ENCODE measurements at places on chromosomes 1 and 21.
A peak's percentile ranks its signal among the peaks of the same experiment; 100 is the strongest.

DNA sequence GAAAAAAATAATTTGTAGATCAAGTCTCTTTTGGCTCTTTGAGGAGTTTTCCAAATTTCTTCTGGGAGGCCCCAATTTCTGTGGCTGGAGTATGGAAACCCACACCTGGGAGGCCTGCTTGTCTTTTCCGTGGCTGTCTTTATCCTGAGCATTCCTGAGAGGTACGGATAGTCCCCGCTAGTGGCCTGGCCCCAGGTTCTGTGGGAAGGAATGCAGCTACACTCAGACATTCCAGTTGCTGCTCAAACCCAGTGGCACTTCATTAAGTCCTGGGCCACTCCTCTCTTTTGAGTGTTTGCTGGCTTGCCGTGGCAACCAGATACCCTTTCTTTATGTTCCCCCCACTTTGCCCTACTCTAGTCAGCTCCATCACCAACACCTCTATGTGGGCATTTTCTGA lies 310.4 kb downstream of the ASTN1 start:
- H3K4me3 ChIP-seq: no peak overlapping the region
- H3K27ac ChIP-seq: no peak overlapping the region
- H3K27me3 ChIP-seq: no peaks in the 10 kb centered on the region
- no peak for DNase-seq
- H3K36me3 ChIP-seq: no peaks in the 10 kb centered on the region
- no peaks in the 10 kb centered on the region for H3K4me1 ChIP-seq

- no peaks in the 10 kb centered on the region for H3K36me3 ChIP-seq
- no peak for DNase-seq
- H3K4me1 ChIP-seq: peaks cover 2% of the 10 kb centered on the region
- no peaks in the 10 kb centered on the region for H3K27me3 ChIP-seq
- H3K27ac ChIP-seq: no peak overlapping the region
- no peak overlapping the region for H3K4me3 ChIP-seq
These were observed 101.0 kb downstream of the AJAP1 start for GRCh38 chr1:4755301-4755845.

DNA sequence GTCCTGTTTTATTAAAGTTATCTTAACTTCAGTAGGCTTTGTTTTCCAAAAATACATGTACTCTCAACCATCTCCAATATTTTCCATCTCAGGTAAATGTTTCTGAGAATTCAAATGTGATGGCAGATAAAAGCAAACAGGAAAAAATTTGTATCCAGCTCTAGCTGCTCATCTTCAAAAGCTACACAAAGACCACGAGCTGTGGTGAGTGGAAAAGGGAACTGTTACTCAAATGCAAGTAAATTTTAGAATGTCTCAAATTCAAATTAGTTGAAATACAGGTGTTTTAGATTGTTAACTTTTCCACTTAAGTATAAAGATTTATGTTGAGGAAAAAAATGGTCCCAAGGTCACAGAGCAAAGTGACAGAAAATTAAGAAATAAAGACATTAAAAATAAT lies 216.0 kb downstream of the SLC45A1 start:
- no peaks in the 10 kb centered on the region for H3K36me3 ChIP-seq
- no peaks in the 10 kb centered on the region for H3K4me1 ChIP-seq
- H3K27me3 ChIP-seq: no peaks in the 10 kb centered on the region
- H3K27ac ChIP-seq: no peak overlapping the region
- no peak overlapping the region for H3K4me3 ChIP-seq

DNA sequence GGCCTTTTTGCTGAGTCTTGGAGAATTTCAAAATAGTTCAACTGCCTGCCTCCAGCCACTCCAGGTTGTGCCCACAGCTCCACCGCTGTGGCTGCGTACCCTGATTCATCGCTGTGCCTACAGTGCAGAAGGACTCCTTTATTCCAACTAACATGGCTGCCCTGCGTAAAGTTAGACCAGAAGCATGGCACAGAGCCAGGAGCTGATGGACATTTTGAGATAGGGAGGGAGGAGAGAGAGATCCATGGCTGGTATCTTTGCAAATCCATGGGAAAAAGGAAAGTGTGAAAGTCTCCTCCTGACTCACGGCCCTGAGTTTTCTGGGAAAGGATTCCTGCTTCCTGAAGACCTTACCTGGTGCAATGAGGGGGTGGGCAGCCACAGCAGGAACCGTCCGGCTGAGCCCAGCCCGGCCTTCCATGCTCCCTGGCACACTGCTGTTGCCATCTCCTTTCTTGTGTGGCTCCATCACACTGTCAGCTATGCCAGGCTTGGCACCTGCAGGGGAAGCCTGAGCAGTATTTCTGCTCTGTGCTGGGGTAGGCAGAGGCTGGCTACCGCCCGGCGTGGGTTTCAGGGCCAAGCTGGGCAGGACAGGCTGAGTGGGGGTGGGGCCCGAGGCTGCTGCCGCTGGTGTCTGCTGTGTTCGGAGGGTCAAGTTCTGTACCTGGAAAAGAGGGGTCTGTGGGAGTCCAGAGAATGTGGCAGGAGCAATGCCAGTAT lies 46.0 kb upstream of the A3GALT2 start:
- H3K4me3 ChIP-seq: no peak overlapping the region
- no peak for DNase-seq
- peaks cover 54% of the 10 kb centered on the region for H3K36me3 ChIP-seq

DNA sequence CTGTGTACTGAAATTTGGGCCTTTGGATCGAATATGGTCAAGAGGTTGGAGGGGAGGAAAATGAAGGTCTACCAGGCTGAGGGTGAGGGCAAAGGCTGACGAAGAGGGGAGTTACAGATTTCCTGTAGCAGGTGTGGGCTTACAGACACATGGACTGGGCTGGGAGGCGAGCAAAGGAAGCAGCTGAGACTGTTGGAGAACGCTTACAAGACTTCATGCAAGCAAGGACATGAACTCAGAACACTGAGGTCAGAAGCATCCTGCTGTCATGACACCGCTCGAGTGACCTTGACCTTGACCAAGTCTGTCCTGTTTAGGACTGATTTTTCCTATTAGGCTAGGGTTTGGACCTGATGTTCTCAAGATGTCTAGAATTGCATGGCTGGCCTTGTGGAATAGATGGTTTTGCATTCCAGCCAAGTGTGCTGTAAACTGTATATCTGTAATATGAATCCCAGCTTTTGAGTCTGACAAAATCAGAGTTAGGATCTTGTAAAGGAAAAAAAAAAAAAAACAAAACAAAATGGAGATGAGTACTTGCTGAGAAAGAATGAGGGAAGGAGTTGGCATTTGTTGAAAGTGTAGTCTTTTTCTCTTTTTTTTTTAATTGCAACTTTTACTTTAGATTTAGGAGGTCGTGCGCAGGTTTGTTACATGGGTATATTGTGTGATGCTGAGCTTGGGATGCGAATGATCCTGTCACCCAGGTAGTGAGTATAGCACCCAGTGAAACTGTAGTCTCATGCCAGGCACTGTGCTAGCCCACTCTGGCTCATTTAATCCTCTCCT lies 5.8 kb downstream of the ELF3 start:
- DNase-seq: no peak
- H3K27me3 ChIP-seq: peaks cover 20% of the 10 kb centered on the region

DNA sequence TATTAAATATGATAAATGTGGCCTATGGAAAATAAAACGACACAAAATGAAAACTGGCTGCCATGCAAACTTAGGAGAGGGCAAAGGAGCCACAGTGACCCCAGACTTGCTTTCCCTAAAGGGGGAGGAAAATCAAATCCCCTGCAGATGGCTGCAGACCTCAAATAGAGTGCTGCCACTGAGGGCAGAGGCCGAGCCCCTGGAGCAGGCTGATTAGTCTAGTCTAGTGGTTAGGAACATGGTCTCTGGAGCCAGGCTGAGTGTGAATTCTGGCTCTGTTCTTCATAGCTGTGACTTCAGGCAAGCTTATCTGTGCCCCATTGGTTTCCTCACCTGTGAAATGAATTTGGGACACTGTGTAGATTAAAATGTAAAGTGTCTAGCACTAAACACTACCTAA lies 60.8 kb downstream of the ITPKB start:
- peaks cover 16% of the 10 kb centered on the region for H3K4me1 ChIP-seq
- no peaks in the 10 kb centered on the region for H3K27me3 ChIP-seq
- no peak for DNase-seq
- H3K27ac ChIP-seq: no peak overlapping the region
- no peak overlapping the region for H3K4me3 ChIP-seq

DNA sequence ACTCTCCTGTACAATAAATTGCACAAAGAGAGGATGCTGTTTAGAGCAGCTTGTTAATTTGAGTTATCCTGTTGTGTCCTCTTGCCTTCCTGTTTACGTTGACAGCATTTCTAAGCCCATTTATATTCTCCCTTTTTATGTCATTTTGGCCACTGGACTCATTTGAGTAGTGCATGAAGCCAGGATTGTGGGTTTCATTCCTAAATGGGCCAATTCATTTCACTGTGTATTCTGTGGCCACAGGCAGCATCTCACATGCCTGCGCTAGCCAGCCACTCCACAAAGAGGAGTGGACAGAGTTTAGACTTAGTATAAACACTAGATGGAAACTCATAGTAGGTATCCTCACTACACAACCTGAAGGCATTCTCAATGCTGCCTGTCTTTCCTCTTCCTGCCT lies 73.4 kb downstream of the DTL start:
- H3K4me1 ChIP-seq: no peaks in the 10 kb centered on the region
- H3K36me3 ChIP-seq: no peaks in the 10 kb centered on the region
- no peak overlapping the region for H3K4me3 ChIP-seq

DNA sequence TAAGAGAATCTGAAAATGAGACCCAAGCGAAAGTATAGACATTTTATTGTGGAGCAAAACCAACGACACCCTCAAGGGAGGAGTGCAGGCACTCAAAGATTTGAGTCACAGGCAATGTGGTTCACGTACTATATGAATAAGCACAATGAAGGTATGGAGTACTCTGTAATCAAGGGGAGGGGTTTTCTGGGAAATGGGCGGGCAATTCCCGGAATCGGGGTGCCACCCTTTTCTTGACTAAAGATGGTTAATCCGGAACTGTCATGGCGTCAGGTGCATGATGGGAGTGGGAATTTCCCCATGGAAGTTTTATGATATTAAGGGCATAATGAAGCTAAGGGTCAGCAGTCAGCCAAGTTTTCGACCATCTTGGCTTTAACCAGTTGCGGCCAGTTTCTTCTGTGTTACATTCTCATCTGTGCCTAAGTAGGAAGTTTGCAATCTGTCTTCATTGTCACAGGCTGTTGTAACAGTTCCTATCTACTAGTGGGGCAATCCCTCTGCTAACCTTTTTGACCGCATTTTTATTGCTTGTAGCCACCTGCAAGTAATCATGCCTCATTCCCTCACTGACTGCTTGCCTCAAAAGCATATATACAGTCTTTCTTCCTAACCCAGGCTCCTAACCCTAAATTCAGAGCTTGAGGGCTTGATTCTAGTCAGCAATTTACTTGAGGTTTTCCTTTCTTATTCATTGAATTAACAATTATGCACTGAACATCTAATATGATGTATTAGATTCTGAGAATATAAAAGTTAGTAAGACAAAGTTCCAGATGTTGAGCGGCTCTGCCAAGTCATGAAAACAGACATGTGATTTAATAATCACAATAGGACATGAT lies 775 bp upstream of the AIM2 start:
- H3K27me3 ChIP-seq: no peaks in the 10 kb centered on the region
- no peaks in the 10 kb centered on the region for H3K4me1 ChIP-seq
- no peaks in the 10 kb centered on the region for H3K36me3 ChIP-seq
- DNase-seq: peak; percentile 42

GRCh38 chr1:25187077-25187476 lies 45.2 kb downstream of the SYF2 start:
- H3K4me3 ChIP-seq: no peak overlapping the region
- no peak overlapping the region for H3K27ac ChIP-seq
- H3K36me3 ChIP-seq: no peaks in the 10 kb centered on the region
- peaks cover 3% of the 10 kb centered on the region for H3K4me1 ChIP-seq
- peaks cover 18% of the 10 kb centered on the region for H3K27me3 ChIP-seq

- peak; percentile 67 for DNase-seq
- no peak overlapping the region for H3K4me3 ChIP-seq
- H3K36me3 ChIP-seq: no peaks in the 10 kb centered on the region
- peaks cover 8% of the 10 kb centered on the region for H3K27me3 ChIP-seq
These were observed 2.4 kb upstream of the C1orf116 start for GRCh38 chr1:207034998-207035397.

- DNase-seq: no peak
- peaks cover 63% of the 10 kb centered on the region for H3K27me3 ChIP-seq
- no peak overlapping the region for H3K4me3 ChIP-seq
- H3K36me3 ChIP-seq: no peaks in the 10 kb centered on the region
These were observed 13.2 kb downstream of the KANK4 start for GRCh38 chr1:62306065-62306464.

DNA sequence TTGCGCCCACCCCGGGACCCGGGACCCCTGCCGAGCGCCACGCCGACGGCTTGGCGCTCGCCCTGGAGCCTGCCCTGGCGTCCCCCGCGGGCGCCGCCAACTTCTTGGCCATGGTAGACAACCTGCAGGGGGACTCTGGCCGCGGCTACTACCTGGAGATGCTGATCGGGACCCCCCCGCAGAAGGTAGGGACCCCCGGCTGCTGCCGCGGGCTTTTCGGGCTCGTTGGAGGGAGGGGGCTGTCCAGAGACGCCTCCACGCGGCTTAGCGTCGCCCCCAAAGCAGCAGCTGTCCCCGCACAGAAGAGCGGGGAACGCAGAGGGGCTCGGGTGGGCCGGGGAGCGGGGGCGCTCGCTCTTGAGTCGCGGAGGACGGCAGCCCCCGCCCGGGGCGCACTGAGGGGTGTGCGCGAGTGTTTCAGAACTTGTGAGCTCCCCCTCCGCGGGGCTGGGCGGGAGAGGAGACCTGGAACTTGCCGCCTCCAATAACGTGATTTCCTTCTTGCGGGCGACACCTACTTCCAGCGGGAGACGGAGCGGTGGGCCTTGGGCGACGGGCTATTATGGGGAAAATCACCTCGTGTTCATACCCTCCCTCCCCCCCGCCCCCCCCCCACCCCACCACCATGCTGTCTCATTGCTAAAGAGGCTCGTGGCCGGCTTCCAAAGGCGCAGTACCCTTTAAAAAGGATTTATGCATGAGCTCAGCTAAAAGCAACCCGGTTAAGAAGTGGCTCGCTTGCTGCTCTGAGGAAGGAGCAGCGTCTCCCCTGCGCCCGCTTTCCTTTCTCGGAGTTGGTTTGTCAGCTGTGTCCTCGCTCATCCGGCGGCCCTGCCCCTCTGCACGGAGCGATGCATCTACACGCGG lies 664 bp downstream of the BACE2 start:
- no peaks in the 10 kb centered on the region for H3K36me3 ChIP-seq
- H3K4me1 ChIP-seq: peaks cover 5% of the 10 kb centered on the region
- H3K4me3 ChIP-seq: peak overlapping the region; percentile 82
- H3K27me3 ChIP-seq: no peaks in the 10 kb centered on the region

DNA sequence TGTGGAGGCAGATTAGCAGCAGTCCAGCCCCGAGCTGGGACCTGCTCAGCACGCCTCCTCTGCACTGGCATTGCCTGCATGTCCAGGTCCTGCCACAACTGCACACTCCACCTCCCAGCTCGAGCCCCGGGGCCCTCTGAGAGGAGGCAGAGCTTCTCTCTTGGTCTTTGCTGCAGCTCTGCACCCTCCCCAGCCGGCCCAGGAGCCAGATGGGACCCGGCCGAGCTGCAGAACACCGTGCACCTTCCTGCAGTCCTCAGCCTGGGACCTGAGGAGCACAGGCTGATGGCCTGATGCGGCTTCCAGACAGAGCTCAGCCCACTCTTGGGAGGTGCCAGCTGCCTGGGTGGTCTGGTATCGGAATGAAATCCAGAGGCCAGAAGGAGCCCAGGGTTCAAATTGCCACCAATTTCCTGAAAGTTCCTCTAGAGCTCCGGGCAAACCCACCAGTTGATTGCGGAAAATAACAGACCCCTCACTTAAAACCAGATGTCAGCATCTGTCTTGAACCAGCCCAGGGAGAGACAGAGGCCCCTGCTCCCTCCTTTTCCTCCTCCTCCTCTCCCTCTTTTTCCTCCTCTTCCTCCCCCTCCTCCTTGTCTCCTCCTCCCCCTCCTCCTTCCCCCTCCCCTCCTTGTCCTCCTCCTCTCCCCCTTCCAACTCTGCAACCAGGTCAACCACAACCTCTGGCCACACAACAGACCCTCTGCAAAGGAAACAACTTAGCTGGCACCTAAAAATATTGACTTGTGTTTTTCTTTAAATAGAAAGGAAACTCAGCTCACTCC lies 10.6 kb upstream of the SPSB1 start:
- H3K4me1 ChIP-seq: peaks cover 35% of the 10 kb centered on the region
- no peaks in the 10 kb centered on the region for H3K27me3 ChIP-seq
